ENCODE measurements at places on chromosomes 16 and 17. TPM values are rescaled to one million over a fixed set of nuclear protein-coding genes. Genes with fewer than 3 reads are reported as not detected.

DNA sequence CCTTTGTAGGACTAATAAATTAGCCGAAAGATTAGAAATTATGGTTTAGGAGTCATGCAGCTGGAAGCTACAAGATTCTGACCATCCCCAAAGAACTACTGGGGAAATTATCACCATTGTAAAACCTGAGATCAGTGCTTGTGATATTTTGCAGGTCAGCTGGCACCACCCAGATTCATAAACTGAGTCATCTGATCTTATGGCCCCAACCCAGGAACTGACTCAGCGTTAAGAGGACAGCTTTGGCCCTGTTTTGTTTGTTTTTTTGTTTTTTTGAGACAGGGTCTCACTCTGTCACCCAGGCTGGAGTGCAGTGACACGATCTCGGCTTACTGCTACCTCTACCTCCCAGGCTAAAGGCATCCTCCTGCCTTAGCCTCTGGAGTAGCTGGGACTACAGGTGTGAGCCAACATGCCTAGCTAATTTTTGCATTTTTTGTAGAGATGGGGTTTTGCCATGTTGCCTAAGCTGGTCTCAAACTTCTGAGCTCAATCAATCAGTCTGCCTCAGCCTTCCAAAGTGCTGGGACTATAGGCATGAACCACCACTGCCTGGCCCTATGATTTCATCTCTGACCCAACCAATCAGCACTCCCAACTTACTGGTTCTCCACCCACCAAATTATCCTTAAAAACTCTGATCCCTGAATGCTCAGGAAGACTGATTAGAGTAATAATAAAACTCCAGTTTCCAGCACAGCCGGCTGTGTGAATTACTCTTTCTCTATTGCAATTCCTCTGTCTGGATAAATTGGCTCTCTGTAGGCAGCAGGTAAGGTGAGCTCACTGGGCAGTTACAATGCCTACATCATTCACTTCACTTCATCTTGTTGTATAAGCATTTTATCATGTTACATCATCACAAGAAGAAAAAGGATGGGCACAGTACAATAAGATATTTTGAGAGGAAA, 79.4 kb upstream of the KSR1 start:
- no peak for DNase-seq

Gene ZP2
- total RNA-seq, result not detected

DNA sequence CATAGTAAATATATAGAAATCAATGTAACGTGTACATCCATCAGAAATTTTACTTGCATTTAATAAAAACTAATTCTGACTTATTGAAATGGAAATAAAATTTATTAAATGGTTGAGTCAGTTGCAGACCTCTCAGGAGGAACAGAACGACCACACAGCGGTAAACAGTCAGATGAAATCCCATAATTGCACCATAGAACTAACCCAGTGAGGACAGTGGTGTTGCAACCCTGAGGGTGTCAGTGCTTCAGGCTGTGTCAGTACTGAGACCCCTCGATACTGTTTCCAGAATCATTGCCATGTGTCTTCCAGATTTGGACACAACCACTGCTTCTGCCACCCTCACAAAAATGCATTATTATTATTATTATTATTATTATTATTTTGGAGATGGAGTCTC, 29.0 kb upstream of the SSTR2 start:
- DNase-seq, result no peak

Gene SLC13A2
- 0.06 TPM for total RNA-seq

- no peak for DNase-seq
Measured at GRCh38 chr17:36214918-36215317, 4.1 kb downstream of the CCL4L2 start.

- DNase-seq, result no peak
Measured at GRCh38 chr16:68257906-68258800, 6.2 kb upstream of the SLC7A6 start.

DNA sequence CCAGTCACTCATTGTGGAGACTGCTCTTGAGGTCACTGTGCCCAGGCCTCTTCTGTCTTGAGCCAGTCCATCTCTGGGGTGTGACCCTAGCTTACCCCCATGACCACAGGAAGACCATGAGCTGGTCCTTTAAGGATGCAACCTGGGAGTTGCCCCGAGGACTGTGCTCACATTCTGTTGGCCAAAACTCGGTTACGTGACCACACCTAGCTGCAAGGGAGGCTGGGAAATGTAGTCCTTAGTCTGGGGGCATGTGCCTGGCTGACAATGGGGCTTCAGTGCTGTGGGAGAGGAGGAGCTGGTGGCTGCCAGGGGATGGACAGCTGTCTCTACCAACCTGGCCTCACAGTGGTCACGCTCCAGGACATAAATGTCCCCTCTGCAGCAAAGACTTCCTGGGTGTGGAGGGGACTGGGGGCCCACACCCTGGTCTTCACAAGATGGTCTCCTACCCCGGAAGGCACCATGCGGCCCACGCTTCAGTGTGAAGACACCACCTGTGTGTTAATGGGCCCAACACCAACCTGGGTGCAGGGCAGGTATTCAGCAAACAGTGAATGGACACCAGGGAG, 55.4 kb downstream of the JPH3 start:
- DNase-seq, result no peak

Gene BCO1
- total RNA-seq, result not detected

DNA sequence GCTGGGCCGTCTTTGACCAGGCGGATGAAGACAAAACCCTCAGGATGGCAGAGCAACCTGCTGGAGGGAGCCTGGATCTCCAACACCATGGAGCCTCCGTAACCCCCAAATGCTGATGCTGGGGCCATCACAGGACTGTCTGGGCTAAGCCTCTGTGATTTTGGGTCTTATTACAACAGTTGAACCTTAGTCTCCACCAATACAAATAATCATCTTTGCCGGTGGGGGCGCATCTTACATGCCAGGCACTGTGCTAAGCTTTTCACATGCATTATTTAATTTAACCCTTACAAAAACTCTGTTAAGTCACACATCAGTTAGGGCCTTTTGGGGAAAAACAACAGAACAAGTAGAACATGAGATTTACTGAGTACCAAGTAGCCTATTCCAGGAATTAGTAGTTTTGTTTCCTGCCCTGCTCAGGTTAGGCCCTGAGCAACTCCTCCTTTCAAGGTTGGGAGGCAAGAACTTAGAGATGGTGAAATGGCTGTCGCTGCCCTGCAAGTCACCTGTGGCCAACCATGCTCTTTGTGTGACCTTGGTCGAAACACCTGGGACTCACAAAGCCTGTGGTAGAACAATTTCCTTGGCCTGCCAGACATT, 8.9 kb upstream of the ITGAM start:
- DNase-seq, result no peak

DNA sequence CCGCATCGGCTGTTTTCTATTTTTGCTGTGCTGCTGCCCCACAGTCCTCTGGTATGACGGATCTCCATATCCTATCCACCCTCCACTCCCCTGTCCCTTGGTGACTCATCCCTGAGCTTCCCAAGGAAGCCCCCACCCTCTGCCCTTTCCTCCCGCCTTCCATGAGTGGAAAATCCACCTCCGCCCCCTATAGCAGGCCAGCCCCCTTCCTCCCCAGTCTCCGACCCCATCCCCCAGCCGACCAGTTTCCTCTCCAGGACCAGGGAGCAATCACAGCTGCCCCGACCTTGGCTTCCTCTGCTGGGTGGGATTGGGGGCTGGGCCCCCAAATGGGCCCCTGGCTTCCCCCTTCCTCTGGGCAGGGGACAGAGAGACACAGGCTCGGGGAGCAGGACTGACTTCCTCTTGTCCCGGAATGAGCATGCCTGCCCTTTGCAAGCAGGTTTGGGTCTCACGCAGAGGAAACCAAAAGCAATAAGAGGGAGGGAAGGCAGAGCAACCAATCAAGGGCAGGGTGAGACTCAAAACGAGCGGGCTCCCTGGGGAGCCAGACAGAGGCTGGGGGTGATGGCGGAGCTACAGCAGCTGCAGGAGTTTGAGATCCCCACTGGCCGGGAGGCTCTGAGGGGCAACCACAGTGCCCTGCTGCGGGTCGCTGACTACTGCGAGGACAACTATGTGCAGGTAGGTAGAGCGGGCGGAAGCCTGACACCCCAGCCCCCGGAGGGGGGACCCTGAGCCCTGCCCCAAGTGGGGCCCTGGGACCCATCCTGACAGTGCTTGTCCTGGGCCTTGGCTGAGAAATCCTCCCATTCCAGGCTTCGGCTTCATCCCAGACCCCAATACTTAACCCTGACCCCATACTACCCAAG, at the start of the genes ABI3 and GNGT2:
Gene ABI3, plus strand, starts transcription at position 550 of the 872 bp plus-strand sequence. Its CDS starts 18 bp downstream, at position 568.
Gene GNGT2, minus strand, starts transcription at position 417 of the 872 bp plus-strand sequence. CDS start 3,152 bp downstream, outside the sequence.
- no peak for DNase-seq

- no peak for DNase-seq
Measured at GRCh38 chr17:36869441-36869840, 67.8 kb upstream of the LHX1 start.

GRCh38 chr17:11251561-11252107, 10.6 kb downstream of the SHISA6 start:
- DNase-seq, result no peak

Gene DPEP2
- 1.3 TPM for total RNA-seq

DNA sequence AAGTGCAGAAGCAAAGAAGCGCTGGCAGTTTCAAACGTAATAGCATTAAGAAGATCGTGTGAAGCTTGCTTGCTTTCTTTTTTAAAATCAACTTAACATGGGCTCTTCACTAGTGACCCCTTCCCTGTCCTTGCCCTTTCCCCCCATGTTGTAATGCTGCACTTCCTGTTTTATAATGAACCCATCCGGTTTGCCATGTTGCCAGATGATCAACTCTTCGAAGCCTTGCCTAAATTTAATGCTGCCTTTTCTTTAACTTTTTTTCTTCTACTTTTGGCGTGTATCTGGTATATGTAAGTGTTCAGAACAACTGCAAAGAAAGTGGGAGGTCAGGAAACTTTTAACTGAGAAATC, 17.4 kb upstream of the RAB11FIP4 start:
- no peak for DNase-seq

DNA sequence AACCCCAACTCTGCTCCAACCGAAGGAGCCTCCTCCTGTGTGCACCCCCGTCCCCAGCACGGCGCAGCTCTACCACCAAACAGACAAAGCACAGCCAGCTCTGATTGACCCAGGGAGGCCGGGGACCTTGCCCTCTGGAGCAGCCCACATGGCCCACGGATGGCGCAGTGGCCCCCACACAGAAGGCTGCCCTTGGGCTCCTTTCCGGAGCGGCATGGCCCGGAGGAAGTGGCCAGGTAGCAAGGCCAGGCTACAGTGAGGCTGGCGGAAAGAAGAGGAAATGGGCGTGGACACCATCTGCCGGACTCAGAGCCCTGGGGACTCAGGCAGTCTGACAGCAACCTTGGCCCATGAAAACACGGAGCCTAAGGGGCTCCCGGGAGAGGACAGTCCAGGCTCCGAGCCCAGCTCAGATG, 19.9 kb upstream of the ZC3H18 start:
- no peak for DNase-seq

DNA sequence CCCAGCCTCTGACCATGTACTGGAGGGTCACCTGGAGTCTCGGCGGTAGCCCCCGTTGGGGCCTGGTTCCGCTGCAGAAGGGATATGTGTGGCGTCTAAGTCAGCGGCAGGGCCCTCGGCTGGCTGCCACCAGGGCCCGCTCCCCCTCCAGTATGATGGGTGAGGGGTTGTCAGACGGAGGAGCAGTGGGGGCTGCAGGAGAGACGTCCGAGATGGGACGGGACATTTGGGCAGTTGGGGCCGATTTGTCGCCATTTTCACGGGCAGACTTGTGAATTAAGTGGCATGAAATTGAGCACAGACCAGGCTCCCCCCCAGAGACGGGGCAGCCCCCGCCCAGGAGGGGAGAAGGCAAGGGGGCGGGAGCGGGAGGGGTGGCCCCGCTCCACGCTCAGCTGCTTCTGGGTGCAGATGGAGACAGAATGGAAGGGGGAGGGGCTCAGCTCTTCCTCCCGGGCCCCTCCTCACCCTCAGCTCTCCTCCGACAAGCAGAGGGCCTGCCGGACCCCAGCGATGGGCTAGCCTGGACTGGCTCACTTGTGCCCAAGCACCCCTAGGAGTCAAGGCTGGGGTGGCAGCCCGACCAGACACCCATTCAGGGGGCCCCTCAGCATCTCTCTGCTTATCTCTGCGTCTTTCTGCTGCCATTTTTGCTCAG, 52.7 kb upstream of the LHX1 start:
- no peak for DNase-seq

GRCh38 chr16:63527404-63527803, 1491.2 kb upstream of the CDH8 start:
- DNase-seq, result no peak

GRCh38 chr16:86016201-86016965, 117.4 kb downstream of the IRF8 start:
- no peak for DNase-seq

DNA sequence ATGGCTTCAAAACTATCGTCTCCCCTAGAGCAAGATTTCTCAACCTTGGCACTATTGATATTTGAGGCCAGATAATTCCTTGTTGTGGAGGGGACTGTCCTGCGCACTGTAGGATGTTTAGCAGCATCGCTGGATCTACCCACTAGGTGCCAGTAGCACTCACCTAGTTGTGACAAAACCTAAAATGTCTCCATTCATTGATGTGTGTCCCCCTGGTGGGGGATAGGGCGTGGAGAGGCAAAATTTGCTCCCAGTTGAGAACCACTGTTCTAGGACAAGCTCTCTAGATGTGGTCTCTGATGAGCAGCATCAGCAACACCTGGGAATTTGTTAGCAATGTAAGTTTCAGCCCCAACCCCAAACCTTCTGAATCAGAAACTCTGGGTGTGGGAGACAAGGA, 259.0 kb downstream of the XYLT1 start:
- no peak for DNase-seq

Gene CACNA1H
- total RNA-seq, result 4.6 TPM

- DNase-seq, result no peak
Measured at GRCh38 chr17:53527473-53527872, 295.3 kb upstream of the KIF2B start.

GRCh38 chr16:46768809-46769208, 20.7 kb upstream of the MYLK3 start:
- no peak for DNase-seq

DNA sequence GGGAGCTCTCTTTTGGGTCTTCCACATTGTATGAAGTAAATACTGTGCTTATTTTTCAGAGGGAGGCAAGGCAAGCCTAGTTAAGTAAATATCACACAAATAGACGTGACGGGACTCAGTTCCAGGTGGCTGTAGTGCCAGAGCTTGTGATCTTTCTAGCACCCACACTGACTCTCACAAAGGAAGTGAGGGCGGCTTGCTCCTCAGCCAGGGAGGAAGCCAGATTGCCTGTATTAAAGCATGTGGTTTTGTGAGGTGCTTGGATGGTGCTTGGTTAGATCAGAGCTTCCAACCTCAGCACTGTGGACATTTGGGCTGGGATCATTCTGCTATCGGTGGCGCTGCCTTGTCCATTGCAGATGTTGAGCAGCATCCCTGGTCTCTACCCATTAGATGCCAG, 80.1 kb downstream of the VAT1L start:
- DNase-seq, result no peak

Gene BAHCC1
- 8.0 TPM for total RNA-seq
